Adrenal gland (tissue), 19 donors: ENCODE measurements at places on chromosomes 13 and 19. TPM values are rescaled to one million over a fixed set of nuclear protein-coding genes. Genes with fewer than 3 reads are reported as not detected.

Gene ZNF600
- total RNA-seq, result 8.0 TPM

Gene NOP53
- total RNA-seq, result 420 TPM

Gene GJB6
- not detected for total RNA-seq

Gene CATSPERD
- not detected for total RNA-seq

Gene MRPS31
- 40.9 TPM for total RNA-seq

Gene GET3
- total RNA-seq, result 82.5 TPM

Gene CYP4F12
- total RNA-seq, result 2.9 TPM

Gene AZU1
- not detected for total RNA-seq

Gene PLEKHA4
- 19.1 TPM for total RNA-seq

Gene SLC17A7
- total RNA-seq, result 0.88 TPM

Gene ASF1B
- 1.9 TPM for total RNA-seq

Gene ZNF112
- 5.0 TPM for total RNA-seq

Gene OR4F17
- total RNA-seq, result not detected

Gene RPS5
- 1,096 TPM for total RNA-seq
